ENCODE measurements at places on chromosomes 6 and 20. TPM values are rescaled to one million over a fixed set of nuclear protein-coding genes. Genes with fewer than 3 reads are reported as not detected.
A peak's percentile ranks its signal among the peaks of the same experiment; 100 is the strongest.

SCP2D1 gene
- not detected for total RNA-seq

MAN1A1 gene
- total RNA-seq = 17.8 TPM

BEND6 gene
- total RNA-seq = not detected

ECT2L gene
- total RNA-seq = 0.56 TPM

VNN1 gene
- 0.83 TPM for total RNA-seq

HTR1B gene
- total RNA-seq = 0.36 TPM

CD164 gene
- 126 TPM for total RNA-seq

MUCL3 gene
- total RNA-seq = not detected

PPP1R14C gene
- total RNA-seq = 44.3 TPM

BNIP5 gene
- not detected for total RNA-seq

ZNF311 gene
- total RNA-seq = 0.68 TPM

MUC22 gene
- total RNA-seq = not detected

ZC3H12D gene
- total RNA-seq = 4.7 TPM

DNA sequence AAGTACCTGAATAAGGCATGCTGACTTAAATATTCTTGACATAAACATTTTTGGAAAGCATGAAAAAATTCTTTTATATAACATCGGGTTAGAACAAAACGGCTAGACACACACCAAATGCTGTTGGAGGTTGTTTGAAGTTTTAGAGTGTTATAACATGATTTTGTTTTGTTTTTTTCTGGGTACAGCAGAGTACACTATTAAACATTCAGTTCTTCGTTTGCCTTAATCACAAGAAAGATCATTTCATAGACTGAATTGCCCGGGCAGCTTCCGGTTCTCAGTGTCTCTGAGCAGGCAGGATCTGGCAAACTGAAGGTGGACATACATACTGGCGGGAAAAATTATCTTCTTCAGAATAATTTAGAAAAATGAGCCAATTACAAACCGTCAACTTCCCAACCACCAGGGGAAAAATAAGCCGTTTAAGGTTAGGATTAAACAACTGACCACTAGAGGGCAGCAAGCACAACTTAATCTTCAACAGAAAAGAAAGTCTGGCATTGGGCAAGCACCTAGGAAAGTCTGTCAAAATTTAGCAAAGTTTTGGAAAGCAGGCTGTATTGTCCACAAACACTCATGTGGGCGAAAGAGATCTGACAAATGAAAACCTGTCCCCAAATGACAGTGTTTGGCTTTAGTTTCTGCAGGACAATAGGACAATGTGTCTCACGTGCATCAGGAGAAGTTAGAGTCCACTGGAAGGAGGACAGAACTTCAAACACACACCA lies 15.0 kb downstream of the ZNF217 start:
- DNase-seq = no peak

DNA sequence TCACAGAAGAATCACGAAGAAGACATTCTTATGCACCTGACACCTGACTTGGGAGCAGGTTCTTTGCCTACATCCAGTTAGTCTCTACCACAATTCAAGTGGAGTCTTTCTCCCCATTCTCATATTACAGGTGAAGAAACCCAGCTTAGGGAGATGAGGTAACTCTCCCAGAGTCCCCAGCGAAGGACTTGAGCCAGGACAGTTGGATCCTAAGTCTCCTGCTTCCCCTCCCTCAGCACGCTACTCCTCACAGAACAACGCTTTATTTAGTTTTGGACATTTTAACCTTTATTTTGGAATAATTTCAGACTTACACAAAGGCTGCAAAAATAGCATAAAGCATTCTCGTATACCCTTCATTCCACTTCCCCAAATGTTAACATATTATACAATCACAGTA lies 824 bp upstream of the CSTL1 start:
- no peak for DNase-seq

DNA sequence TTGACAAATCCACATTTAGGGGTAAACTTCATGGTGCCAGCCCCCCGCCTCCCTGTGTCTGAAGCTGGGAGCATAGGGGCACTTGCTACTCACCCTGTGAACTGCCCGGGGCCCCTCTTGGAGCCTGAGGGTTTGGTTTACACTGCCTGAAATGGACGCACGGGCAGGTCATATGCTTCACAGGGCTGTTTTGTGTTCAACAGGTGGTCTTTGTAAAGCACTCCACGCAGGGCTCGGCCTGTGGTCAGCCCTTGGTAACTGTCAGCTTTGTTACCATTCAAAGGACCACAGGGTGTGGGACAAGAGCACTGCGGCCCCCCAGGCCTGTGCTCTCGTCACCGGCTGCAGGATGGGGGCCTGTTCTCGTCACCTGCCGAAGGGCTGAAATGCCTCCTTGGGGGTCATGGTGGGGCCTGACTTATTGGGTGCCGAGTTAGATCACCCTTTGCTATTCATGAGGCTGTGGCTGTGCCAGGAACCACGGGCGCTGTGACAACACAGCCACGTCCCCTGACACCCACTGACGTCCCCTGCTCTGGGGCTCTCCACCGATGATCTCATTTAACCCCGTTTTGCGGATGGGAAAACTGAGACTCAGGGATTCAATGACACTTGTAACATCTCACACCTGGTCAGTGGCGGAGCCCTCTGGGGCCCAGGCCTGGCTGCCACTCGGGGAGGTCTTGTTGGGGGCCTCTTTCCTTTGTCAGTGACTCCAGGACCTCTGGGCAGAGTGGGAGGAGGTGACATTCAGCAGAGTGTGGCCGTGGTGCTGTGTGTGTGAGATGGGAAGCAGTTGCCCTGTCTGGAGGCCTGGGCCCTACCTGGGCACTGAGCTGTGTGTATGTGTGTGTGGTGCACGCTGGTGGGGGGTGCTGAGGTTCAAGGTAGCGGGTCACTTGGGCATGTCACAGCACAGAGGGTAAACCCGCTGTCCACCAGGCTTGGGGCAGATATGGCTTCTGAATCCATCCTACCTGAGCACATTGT lies 24.9 kb downstream of the ZBP1 start:
- DNase-seq = no peak

DNA sequence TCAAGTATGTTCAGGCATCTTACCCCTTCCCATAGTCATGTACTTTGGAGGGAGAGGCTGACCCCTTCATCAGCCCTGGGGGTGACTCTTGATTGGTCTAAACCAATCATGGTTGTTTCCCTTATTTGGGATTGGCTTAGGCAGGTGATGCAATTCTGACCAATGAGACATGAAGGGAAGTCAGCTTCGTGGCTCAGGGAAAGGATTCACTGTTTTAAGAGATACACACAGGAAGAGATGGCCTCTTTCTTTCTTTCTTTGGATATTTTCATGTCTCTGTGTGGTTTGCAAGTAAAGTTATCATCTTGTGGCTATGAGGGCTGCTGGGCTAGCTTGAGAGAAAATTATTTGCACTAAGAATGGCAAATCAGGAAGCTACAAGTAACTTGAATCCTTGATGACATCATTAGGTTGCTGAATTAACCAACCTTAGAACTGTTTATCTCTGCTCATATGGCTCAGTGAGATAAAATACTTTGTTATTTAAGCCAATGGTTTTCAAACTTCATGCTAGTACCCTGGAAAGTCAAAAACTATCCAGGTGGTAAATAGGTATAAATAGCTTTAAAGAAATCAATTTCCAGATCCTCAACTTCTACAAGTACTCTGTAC lies 144.2 kb upstream of the CENPW start:
- no peak for DNase-seq

GRCh38 chr20:45459606-45460005 lies 9.9 kb upstream of the WFDC2 start:
- DNase-seq = no peak

DNA sequence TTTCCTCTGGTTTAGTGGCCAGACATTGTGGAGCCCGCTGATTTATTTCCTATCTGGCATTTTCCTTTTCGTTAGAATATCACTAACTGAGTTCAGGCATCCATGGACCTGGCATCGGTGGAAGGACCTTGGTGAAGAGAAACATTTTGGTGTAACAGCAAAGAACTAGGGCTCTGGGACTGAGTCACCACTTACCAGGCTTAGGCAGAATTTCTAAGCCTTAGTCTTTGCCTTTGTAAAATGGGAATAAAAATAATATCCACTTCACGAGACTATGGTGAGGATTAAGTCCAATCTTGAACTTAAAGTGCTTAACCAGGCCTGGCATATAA lies 42.0 kb upstream of the ENPP1 start:
- DNase-seq = no peak

DNA sequence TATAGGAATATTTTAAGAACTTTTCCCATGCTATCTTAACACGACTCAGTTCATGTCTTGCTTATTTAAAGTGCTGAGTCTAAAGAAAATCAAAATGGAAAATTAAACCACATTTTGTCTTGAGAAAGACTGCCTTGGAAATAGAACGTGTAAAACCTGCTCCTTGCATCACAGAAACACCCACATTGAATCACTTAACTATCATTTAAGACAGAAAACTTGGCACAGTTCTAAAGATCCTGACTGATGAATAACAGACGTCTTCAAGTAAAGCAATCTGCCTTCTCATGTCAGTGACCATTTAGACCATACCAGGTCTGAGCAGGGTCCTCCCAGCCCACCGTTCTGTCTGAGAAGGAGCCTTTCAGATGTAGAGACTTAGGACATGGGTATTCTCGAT lies 7.4 kb downstream of the PERP start:
- DNase-seq = no peak

DNA sequence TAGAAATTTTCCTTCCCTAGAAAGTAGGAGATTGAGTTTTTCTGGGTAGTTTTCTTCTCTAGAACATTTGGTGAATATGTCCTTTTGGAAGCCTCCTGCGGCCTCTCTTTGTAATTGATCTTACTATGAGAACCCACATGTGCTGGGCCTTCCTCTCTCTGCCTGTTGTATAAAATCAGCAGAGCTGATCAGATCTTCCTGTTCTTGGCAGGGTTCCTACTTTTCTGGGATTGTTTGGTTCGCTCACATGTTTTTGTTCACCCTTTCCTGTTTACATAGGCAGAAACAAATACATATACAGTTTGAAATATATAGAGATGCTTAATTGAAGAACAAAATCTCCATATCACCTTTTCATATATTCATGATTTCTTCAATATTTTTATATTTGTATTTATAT lies 57.8 kb downstream of the IL22RA2 start:
- no peak for DNase-seq

- no peak for DNase-seq
Measured at GRCh38 chr6:73388433-73388799, 6.2 kb upstream of the DDX43 start.

GRCh38 chr6:157343732-157344131 lies 20.4 kb upstream of the TMEM242 start:
- no peak for DNase-seq

GRCh38 chr6:168535711-168536110 lies 94.7 kb downstream of the SMOC2 start:
- DNase-seq = no peak

GRCh38 chr20:38393259-38393658 lies 41.9 kb downstream of the SNHG17 start:
- no peak for DNase-seq

- DNase-seq = no peak
Measured at GRCh38 chr6:492816-493414, 101.4 kb downstream of the IRF4 start.

- no peak for DNase-seq
Measured at GRCh38 chr20:6756693-6757595, 10.5 kb upstream of the BMP2 start.

DNA sequence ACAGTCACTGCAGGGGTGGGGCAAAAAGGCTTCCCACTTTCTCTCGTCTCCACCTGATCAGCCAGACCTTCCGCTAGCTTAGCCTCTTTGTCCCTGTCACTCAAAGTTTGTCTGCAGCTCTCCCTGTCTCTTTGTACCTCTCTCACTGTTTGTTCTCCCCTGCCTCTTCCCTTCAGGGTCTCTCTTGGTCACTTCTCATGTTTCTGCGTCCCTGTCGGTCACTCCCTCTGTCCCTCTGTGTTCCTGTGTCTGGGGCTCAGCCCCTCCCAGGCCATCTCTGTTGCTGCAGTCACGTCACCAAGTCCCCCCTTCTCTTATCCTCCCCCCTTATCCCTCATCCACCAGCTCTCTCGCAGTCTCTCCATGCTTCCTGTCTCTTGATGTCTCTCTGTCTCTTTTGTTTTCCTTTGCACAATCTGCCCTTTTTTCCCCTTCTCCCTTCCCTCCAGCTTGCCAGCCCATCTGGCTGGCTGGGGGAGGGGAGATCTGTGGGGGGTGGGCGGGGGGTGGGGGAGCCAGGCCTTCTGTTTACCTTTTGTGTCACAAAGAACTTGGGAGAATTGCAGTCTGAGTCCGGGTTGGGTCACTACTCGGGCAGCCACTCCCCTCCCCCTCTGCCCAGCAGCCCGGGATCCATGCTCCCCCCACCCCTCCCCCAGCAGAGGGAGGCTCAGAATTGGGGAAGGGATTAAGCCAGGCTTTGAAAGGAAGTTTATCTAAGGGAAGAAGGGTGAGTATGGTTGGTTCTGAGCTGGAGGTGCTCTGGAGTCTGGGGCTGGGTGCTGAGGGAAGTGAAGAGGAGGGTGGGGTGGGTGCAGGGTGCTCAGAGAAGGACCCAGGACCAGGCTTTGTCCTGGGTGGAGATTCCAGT lies 32.3 kb downstream of the FOXP4 start:
- no peak for DNase-seq

GRCh38 chr20:63056236-63057170 lies 49.7 kb upstream of the BHLHE23 start:
- DNase-seq = peak; percentile 75

GRCh38 chr20:1626528-1627199 lies 6.9 kb upstream of the SIRPB1 start:
- DNase-seq = no peak

GRCh38 chr6:122645256-122645655 lies 35.1 kb downstream of the PKIB start:
- no peak for DNase-seq

DNA sequence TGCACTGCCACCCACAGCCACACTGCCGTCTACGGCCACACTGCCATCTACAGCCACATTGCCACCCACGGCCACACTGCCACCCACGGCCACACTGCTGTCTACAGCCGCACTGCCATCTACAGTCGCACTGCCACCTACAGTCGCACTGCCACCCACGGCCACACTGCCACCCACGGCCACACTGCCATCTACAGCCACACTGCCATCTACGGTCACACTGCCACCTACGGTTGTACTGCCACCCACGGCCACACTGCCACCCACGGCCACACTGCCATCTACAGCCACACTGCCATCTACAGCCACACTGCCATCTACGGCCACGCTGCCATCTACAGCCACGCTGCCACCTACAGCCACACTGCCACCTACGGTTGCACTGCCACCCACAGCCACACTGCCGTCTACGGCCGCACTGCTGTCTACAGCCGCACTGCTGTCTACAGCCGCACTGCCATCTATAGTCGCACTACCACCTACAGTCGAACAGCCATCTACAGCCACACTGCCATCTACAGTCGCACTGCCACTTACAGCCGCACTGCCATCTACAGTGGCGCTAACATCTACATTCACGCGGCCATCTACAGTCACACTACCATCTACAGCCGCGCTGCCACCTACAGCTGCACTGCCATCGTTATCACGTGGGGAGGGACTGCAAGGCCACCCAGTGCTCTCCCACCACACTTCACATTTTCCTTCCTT lies 154.6 kb upstream of the AFDN start:
- no peak for DNase-seq

Data from suprapubic skin (tissue), 4 donors.